ENCODE measurements at places on chromosomes 13 and 19.

DNA sequence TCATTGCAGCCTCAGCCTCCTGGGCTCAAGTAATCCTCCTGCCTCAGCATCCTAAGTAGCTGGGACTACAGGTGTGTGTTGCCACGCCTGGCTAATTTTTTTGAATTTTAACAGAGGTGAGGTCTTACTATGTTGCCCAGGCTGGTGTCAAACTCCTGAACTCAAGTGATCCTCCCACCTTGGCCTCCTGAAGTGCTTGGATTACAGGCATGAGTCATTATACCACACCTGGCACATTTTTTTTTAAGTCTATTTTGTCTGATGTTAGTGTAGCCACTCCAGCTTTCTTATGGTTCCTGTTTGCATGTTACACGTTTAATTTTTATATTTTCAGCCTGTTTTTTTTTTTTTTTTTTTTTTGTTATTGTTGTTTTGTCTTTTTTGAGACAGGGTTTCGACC is 24.8 kb downstream of the KDM4B start:
- DNase-seq: no peak

GRCh38 chr13:43304945-43305344 is 281.6 kb downstream of the DNAJC15 start:
- no peak for DNase-seq

DNA sequence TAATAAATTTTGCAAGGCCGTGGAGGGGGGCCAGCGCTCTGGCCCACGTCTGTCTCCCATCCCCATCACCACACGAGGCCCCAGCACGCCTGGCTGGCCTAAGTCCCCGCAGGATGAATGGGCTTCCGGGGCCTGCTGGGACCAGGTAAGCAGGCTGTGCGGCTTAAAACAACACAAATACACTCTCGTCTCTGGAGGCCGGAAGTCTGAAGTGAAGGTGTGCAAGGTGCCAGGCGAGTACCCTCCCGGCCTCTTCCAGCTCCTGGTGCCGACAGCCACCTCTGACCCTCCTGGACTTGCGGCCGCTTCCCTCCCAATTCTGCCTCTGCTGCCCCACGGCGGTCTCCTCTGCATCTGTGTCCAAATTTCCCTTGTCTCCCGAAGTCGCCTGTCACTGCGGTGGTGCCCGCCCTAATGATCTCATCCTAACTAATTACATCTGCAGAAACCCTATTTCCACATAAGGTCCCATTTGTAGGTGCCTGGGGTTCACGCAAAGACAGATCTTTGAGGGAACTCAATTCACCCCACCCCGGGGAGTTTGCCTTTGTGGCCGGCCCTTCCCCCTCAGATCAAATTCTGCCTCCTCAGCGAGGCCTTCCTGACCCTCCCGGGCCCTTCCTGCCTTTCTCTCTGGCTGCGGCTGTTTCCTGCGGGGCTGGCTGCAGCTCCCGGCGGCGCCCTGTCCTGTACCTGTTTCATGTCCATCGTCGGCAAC is 8.1 kb upstream of the PTBP1 start:
- DNase-seq: no peak

DNA sequence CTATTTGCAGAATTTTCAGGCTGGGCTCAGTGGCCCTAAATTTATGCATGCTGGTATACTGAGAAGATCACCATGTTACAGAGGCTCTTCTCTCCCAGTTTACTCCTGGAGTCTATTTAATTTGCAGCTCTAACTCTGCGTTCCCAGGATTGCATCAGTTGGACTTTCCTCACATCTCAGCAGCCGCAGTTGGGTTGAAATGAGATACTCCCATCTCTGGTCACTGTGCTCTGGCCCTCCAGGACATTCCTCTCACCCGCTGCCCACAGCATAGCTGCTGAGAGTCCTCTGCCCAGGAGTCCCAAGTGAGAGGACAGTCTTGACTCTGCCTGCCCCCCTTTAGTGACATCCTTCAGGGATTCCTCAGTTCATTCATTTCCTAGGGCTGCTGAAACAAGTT is 150.9 kb downstream of the LACC1 start:
- DNase-seq: no peak

GRCh38 chr13:59951011-59951410 is 212.7 kb downstream of the DIAPH3 start:
- DNase-seq: no peak

GRCh38 chr13:20131057-20131832 is 29.6 kb downstream of the GJA3 start:
- DNase-seq: no peak

DNA sequence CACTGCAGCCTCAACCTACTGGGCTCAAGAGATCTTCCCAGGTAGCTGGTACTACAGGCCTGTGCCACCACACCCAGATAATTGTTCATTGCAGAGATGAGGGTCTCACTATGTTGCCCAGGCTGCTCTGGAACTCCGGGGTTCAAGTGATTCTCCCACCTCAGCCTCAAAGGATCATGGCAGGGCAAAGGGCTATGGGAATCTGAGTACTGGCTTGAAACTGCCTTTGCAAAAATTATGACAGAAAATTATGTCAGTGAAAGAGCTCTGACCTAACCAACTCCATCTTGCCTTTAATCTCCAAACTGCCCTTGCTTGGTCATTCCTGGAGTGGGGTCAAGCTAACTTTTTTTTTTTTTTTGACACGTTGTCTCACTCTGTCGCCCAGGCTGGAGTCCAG is 1.3 kb upstream of the DNASE2 start:
- DNase-seq: no peak

GRCh38 chr19:38964738-38965137 is 10.8 kb downstream of the FBXO17 start:
- DNase-seq: no peak

DNA sequence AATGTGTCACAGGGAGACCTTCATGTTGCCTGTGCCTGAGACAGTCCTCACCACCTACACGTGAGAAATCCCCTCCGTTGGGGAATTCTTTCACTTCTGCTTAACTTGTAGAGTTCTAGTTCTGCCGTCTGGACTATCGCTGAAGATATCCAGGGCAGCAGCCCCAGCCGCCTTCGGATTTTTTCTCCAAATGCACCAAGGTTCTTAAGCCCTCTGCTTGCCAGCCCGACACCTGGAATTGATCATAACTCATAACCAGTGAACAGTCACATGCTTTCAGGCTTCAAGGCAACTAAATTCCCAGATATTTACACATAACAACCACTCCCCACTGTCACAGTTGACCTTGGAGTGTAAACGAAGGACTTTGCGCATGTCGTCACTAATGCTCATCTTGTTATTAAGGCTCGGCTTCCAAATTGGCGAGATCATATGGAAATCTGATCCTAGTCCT is 114.4 kb downstream of the RAB20 start:
- DNase-seq: no peak

GRCh38 chr19:20858218-20858617 is 64.8 kb upstream of the ZNF85 start:
- DNase-seq: no peak

DNA sequence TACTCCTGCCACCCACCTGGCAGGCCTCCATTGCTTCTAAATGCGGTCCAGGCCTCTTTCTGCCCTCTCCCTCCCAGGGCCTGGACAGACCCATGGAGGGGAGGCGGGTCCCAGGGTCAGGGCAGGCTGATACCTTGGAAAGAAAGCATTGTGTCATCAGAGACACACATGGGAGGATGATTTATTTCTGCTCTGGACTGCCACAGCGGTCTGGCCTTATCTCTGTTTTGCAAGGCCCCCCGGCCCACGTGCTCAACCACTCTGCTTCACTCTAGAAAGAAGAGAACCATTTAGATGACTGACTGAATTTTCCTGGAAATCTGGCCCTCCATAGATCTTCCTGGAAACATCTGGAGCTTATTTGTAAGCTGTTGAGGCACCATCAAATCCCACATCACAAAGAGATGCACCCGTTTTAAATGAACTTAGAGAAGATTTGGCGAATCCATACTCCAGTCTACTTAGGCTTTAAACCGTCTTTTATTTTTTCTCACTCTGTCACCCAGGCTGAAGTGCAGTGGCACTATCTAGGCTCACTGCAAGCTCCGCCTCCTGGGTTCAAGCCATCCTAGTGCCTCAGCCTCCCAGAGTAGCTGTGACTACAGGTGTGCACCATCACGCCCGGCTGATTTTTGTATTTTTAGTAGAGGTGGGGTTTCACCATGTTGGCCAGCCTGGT is 48.3 kb upstream of the URI1 start:
- DNase-seq: no peak

GRCh38 chr13:109180905-109181425 is 551.6 kb downstream of the MYO16 start:
- DNase-seq: peak; percentile 44

DNA sequence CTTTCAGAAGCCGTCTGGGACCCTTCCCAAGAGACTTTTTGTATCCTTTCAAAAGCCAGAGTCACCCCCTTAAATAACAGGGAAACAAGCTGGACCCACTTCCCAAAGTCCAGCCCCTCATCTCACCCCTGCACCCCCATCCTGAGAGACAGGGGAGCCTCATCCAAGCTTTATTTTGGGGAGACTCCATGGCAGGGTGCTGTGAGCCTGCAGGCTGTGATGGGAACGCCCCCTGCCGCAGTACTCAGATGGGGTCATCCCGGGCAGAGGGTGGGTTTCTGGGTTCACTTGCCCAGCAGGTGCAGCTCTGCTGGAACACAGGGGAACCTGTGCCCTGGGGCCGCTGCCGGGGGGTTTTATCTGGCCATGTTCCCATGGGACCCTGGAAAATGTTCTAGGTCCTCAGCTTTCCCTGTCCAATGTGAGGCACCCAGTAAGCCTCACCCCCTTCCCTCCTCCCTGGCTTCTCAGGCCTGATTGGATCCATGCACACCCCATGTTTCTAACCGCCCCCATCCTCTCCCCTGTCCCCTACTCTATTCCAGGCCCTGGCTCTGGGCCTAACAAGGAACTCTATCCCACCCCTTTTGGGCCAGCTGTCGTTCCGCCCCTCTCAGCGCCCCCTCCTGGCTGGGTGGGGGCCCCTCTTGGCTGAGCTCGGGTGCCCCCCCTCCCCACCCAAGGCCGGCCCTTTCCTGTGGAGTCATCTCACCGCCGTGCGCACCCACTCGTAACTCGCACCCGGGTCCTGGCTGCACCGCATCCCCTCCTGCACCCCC is 1.0 kb downstream of the HIF3A start:
- DNase-seq: no peak

- DNase-seq: no peak
Measured at GRCh38 chr19:4058693-4059452, 7.8 kb downstream of the ZBTB7A start.

DNA sequence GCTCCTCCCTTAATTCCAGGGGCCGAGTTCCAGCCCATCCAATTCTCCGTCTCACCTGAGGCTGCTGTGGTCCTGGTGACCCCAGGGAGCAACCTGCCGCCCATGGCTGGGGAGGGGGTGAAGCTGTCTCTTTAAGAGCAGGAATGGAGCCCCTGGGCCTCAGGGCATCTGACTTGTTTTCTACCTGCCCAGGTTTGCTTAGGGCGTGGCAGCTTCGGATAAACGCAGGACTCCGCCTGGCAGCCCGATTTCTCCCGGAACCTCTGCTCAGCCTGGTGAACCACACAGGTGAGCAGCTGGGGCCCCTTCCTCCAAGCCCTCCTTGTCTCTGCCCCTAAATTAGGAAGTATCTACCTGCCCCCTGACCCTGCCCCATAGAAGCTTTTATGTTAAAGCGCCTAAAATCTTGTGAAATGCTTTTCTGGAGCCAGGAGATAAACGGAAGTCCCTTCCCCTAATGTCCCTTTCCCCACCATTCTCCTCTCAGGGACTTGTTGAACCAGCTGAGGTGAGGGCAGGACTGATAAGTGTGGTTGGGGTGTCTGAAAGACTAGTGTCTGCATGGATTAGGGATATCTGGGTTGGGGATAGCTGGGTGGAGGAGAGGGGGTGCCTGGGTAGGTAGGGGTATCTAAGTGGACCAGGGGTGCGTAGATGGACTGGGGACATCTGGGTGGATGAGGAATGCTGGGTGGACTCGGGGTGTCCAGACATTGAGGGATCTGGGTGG is 614 bp downstream of the FXYD3 start:
- no peak for DNase-seq

DNA sequence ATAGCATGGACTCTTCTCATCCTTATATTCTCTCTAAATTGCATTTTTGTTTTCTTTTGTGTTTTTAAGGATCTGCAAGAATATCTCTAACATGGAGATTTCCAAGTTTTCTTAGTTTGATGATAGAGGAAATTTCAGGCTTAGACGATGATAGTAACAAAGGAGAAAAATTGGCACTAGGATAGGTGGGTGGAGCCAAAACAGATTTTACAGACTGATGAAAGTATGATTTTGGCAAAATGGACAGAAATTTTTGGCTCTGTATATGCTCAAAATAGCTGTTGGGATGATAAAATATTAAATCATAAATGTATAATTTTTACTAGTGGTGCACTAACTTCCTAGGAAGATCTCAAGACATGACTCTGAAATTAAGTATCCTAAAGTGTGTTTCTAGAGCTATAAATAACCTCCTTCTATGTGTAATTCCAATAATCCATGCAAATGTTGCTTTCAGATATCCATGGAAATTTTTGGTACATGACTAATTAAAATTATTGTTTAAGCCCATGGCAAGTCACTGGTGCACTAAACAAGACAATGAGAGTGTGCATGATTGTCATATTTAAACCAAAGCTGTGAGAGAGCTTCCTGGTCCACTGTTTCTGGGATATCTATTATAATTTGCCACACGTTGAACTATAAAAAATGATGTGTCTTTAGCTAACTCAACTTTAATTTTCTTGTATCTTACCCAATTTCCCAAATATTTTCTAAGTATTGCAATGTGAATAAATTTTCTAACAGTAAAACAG is 55.8 kb upstream of the NBEA start:
- DNase-seq: no peak

GRCh38 chr13:99463646-99464397 is 37.5 kb upstream of the TM9SF2 start:
- no peak for DNase-seq

DNA sequence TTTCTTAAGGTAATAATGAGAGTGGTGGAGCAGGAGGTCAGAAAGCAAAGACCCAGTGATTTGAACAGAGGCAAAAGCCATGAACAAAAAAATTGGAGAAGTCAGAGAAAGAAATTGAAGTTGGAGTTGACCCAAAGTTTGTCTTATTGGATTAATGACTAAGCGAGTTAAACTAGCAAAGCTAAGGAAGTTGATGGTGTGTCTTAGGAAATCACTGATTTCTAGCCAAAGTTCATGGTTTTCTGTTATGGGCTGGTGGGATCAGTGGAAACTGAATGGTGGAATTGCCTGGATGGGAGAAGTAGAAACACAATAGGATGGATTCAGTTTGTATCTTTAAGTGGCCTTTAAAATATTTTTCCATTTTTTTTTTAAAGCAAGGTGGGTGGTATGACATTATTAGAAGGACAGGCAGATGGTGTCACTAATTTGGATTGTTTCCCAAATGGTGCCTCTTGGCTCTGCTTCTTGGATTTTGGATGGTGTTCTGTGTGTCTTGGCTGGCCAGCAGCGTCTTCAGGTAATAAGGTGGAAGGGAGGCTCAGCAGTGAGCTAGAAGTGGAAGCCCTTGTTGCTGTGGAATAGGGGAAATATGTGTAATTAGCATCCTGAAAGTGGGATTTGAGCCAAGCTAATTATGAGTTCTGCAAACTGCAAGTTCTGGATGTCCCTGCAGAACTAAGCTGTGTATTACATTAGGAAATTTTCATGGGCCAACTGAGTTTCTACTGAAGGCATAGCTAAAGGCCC is 302.9 kb downstream of the LMO7 start:
- no peak for DNase-seq
